ENCODE measurements at places on chromosomes 7 and 10. TPM values are rescaled to one million over a fixed set of nuclear protein-coding genes. Genes with fewer than 3 reads are reported as not detected.
A peak's percentile ranks its signal among the peaks of the same experiment; 100 is the strongest.

DNA sequence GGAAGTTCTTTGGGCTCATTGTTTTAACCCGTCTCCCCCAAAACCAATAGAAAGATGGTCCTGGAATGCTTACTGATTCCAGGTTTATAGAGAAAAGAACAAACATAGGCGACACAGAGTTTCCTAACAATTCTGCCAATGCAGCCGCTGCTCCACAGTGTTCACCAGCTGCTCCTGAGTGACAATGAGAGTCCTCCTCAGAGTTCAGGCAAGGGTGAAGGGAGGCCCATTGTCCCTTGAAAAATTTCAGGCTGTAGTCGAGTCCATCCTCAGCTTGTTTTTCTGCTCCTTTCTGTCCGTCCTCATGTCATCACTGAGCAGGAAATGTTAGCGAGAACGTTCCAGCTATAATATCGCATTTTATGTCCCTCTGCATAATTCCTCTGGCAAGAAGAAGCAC, 537.6 kb downstream of the TCERG1L start:
- DNase-seq = peak; percentile 6

DNA sequence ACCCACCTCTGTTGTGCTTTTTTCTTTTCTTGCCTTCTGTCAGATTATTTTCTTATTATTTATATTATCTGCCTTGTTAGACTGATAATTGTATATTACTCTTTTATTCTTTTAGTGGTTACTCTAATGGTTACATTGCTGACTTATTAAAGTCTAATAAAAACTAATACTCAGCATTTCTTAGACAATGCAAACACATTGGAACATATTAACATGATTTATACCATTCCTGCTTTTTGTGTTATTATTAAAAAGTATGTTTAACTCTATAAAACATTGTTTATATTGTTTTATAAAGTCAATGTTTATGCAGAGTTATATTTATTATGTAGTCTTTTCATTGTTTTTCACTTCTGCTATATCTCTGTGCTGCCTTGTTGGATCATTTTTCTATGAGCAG, 68.0 kb upstream of the CACNA2D1 start:
- DNase-seq = no peak

GRCh38 chr7:142961973-142962926, at the start of gene KEL:
TSS of gene KEL (minus strand) at chr7:142962363. CDS start at chr7:142962206, 157 bp downstream.
- DNase-seq = no peak

DNA sequence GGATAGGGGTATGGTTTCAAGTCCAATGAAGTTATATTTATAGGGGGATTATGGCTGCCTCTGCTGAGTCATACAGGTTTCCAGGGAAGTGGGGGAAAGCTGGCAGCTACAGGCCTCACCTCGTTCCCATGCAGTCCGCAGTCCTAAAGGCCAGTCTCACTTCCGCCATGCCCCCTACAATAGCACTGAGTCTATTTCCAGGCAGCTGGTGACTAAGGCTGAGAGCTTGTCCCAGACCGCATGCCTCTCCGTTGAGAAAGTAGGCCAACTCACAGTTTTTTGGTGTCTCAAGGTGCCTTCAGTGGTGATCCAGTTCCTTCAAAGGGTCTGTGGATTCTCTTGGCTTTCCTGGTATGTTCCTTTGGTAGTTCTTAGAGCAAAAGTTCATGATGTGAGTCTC, 203.9 kb upstream of the GLI3 start:
- DNase-seq = no peak

DNA sequence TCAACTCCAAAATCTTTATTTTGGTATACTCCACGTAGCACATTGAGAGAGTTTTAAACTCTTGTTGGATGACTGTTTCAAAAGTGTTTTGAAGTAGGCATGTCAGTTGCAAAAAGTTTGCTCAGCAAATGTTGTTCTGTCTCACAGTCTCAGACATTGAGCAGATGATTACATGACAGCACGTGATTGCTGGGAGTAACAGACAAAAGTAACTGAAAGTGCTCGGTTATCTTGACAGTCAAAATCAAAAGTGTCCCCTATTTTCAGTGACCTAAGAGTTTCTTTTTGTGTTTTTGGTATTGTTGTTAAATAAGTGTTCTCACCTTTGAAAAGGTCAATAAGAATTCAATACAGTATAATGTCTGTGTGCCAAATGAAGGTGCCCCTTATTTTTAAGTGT, 84.3 kb downstream of the CFTR start:
- DNase-seq = no peak

GRCh38 chr7:88775838-88776237, 16.3 kb downstream of the ZNF804B start:
- no peak for DNase-seq

- DNase-seq = no peak
These were observed 30.3 kb downstream of the TFPI2 start for GRCh38 chr7:93860261-93860660.

GRCh38 chr10:24115403-24115802, 93.5 kb upstream of the KIAA1217 start:
- no peak for DNase-seq

DNA sequence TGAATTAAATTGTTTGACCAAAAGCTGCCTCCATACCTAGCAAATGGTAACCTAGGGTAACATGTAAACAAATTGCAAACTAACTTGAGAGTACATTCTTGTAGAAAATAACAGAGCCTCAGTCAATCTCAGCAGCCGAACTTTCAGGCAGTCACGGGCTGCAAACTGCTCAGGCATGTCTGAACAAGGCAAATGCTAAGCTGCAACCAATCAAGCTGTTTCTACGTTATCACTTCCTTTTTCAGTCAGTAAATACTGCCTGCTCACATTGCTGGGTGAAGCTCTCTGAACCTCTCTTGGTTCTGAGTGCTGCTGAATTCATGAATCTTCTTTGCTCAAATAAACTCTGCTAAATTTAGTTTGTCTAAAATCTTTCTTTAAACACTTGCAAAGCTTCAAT, 1212.4 kb downstream of the SORCS1 start:
- peak; percentile 26 for DNase-seq

GRCh38 chr7:29572558-29572957, 8.9 kb downstream of the PRR15 start:
- no peak for DNase-seq

GRCh38 chr7:130430115-130430514, 10.7 kb downstream of the CEP41 start:
- no peak for DNase-seq

- no peak for DNase-seq
These were observed 3.9 kb upstream of the ATP6V0E2 start for GRCh38 chr7:149869867-149870266.

GRCh38 chr7:98294798-98295382, 13.4 kb downstream of the BRI3 start:
- no peak for DNase-seq

DNA sequence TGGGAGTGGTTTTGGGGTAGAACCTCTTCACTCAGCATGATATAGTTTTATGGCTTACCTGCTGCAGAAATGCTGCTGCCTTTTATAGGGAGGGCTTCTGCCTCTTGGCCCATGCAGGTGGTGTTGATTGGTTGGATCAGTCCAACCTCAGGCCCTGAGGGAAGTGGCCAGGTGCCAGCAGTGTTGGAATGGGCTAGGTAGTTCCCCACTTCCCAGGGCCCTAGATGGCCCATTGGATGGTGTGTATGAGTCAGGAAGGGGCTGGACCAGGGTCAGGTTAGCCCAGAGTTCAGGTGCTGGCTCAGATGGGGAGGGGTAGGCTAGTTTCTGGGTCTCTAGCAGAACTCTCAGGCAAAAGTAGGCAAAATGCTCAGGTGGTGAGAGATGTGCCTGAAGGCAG, 455.5 kb downstream of the CCSER2 start:
- DNase-seq = no peak

DNA sequence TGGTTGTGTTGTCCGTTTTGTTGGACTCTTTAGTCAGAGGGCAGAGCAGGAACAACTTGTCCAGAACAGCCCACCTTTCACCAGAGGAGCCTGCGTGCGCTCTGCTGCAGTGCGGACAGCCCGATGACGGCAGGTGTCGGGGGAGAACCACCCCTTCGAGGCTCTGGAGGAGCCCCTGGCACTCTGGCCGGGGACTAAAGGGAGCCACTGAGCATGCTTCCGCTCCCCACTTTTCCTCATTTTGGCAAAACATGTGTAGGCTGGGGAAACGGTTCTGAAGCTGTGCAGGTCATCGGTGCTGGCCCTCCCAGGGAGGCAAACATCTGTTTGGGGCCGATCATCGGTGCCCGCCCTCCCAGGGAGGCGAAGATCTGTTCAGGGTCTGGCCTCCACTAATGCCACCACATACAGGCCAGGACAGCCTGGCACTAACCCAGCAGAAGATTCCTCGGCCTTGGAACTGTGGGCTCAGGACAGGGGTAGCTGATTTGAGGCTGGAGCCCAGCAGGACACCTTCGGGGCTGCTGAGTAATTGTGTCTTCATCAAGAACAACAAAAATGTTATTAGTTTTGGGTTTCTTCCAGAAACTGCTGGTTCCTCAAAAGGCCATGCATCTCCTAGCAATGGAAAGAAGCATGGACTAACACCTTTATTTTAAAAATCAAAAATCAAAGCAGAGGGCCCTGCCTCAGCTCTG, 124.4 kb upstream of the TCERG1L start:
- DNase-seq = no peak

DNA sequence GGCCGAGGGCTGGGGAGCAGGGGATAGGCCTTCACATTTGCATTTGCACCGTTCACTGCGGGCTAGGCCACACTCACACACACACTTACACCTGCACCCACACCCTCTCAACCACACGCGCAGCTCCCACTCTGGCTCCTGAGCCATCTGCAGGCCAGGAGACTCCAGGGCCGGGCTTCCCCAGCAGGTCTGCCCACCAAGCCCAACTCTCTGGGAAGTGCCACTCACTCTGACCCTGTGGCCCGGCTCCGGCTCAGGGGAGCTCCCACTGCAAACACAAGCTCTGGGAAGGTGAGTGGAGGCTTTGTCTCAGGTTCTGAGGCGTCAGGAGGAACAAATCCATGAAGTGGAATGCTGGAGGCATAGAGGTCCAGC, 157.9 kb downstream of the NRF1 start:
- DNase-seq = no peak

- DNase-seq = peak; percentile 44
These were observed 14.0 kb upstream of the PTTG1IP2 start for GRCh38 chr7:90455163-90456030.

DNA sequence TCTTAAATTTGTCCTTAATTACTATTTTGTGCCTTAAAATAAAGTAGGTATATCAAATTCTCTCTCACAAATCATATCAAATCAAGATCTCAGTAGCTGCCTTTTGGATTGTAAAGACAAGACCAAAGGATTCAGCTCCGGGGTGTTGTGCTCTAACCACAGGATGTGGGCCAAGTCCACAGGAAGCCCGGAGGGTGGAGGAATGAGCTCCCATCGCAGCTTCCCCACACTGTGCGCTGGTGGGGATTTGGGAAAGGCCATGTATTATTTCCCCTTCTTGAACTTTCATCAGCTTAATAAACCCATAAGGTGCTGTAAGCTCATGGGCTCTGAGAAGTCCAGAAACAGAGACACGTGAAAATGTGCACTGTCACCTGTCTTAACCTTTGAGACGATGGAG, 241.6 kb upstream of the TCERG1L start:
- DNase-seq = no peak

- DNase-seq = no peak
These were observed 202.9 kb downstream of the PTEN start for GRCh38 chr10:88066319-88066718.

GRCh38 chr7:100682991-100683658, 9.6 kb downstream of the GNB2 start:
- DNase-seq = no peak

- no peak for DNase-seq
These were observed 58.3 kb upstream of the NEBL start for GRCh38 chr10:20955355-20955893.

GRCh38 chr7:150944066-150945042, 33.8 kb downstream of the KCNH2 start:
- DNase-seq = no peak

DNA sequence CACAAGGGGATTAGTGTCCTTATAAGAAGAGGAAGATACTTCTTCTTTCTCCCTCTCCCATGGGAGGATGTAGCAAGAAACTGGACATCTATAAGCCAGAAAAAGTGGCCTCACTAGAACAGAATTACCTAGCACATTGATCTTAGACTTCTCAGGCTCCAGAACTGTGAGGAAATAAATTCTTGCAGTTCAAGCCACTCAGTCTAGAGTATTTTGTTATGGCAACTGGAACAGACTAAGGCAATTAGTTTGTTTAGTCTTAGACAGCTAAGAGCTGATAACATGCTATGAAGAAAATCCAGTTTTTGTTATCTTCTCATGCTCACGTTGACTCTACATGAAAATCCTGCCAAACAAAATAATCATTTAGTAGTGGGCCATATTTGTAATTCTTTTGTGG, 627.6 kb upstream of the PHF14 start:
- no peak for DNase-seq

ZNF775 gene
- 9.3 TPM for polyA plus RNA-seq

GIMAP7 gene
- 9.0 TPM for polyA plus RNA-seq

IL2RA gene
- polyA plus RNA-seq = not detected

SUN3 gene
- polyA plus RNA-seq = not detected

CPVL gene
- 21.4 TPM for polyA plus RNA-seq

PLXDC2 gene
- polyA plus RNA-seq = 31.4 TPM
